ENCODE measurements at places on chromosomes 5 and 9. TPM values are rescaled to one million over a fixed set of nuclear protein-coding genes. Genes with fewer than 3 reads are reported as not detected.

GRCh38 chr5:39302472-39302871 is 61.8 kb downstream of the C9 start:
- DNase-seq = no peak

The ACTL7A gene
- not detected for total RNA-seq

The IL13 gene
- not detected for total RNA-seq

- DNase-seq = no peak
These were observed 10.0 kb downstream of the TCF7 start for GRCh38 chr5:134124289-134125038.

DNA sequence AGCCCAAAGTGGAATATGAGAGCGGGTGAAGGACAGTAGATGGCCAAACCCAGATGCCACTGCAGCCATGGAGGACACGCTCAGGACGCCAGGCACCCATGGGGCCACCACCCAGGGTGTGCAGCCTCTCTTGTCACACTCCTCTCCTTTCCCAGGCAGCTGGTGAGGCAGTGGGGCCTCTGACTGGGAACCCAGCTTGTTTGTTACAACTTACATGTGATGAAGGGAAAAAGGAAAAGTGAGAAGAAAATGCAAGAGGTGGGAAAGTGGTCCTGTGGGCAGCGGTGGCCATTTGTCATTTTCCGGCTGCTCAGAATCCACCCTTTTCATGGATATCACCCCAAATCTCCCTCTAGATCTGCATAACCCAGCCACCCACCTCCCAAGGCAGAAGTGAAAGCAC is 62.7 kb upstream of the UNC5A start:
- DNase-seq = no peak

- DNase-seq = no peak
These were observed 111.4 kb downstream of the C9orf50 start for GRCh38 chr9:129509533-129509928.

DNA sequence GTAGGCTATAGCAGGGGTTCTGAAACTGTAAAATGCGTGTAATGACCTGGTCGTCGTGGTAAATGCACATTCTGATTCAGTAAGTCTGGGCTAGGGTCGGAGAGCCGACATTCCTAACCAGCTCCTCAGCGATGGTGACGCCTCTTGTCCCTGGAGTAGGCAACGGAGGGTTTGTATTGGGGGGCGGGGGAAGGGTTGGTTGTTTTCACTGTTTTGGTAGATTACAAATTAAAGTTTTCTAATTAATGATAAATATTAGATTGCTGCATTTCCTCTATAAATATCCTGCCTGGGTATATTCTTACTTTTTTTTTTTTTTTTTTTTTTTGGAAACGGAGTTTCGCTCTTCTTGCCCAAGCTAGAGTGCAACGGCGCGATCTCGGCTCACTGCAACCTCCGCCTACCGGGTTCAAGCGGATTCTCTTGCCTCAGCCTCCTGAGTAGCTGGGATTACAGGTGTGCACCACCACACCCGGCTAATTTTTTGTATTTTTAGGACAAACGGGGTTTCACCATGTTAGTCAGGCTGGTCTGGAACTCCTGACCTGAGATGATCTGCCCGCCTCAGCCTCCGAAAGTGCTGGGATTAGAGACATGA is 566 bp upstream of the ALDH7A1 start:
- no peak for DNase-seq

DNA sequence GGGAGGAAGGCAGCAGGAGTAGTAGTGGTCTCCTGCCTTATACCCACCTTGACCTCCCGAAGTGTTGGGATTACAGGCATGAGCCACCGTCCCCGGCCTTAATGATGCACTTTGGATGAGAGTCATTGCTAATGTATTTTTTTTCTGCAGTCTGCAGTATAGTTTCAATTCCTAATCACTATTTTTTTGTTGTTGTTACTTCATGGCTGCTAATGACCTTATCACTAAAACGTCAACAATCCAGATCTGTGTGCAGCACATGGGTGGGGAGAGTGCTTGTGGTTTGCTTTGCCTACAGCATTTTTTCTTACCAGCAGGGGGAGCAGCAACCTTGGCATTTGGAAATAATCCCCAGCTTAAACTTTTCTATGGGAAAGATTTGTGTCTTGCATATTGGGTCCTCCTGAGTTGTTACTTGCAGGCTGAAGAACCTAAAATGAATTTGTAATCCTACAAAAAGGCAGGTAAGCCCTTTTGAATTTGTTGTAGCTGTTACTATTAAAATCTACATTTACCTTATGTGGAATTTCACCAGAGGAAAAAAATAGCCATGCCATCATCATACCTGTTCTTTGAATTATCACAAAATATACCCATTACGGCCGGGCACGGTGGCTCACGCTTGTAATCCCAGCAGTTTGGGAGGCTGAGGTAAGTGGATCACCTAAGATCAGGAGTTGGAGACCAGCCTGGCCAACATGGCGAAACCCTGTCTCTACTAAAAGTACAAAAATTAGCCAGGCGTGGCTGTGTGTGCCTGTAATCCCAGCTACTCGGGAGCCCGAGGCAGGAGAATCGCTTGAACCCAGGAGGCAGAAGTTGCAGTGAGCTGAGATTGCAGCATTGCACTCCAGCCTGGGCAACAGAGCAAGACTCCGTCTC is 6.3 kb upstream of the MED7 start:
- no peak for DNase-seq

DNA sequence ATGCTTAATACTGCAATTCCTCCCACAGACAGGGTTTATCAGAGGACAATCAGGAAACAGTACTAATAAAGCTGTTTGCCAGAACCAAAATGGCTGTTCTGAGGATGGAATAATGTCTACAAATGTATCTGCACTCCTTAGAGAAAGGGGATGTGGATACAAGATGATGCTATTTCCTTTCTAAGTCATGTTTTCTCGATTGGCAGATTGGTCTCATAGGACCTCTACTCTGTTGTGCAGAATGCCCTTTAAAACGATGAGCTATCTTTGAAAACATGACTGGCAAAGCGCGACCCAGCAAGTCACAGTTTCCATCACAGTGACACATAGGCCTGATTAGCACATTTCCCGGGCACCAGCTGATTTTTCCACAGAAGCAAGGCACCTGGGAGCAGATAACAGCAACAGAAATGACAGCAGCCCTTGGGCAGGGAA is 54.0 kb downstream of the AOPEP start:
- DNase-seq = no peak

DNA sequence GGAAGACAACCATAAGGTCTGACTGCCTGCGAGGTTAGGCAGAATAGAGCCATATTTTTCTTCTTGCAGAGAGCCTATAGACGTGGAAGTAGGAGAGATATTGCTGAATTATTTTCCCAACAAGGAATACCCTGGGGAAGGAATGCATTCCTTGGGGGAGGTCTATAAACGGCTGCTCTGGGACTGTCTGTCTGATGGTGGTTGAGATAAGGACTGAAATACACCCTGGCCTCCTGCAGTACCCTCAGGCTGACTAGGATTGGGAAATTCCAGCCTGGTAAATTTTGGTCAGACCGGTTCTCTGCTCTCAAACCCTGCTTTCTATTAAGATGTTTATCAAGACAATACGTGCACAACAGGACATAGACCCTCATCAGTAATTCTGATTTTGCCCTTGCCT is 617.5 kb upstream of the GRIN3A start:
- DNase-seq = no peak

All from lower lobe of right lung (tissue), 2 donors.